ENCODE measurements at places on chromosomes 2 and 18.

DNA sequence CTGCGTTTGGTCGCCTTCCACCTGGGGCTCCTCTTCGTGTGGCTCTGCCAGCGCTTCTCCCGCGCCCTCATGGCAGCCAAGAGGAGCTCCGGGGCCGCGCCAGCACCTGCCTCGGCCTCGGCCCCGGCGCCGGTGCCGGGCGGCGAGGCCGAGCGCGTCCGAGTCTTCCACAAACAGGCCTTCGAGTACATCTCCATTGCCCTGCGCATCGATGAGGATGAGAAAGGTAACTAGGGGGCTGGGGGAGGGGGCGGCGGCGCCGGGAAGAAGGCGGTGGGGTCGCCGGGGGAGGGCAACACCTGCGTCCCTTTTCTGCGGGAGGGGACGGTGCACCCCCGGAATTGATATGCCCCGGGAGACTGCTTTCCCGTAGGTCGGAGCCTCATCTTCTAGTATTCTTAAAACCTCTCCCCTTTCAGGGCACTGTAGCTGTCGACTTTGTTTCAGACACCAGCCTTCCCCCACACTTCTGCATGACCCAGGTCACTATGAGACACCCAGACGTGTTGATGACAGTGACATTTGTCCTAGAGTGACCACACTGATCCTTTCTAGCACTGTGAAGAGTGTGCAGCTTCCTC, 755 bp downstream of the SPAST start:
- peak; percentile 71 for DNase-seq

GRCh38 chr2:158512323-158512722, 55.6 kb downstream of the PKP4 start:
- no peak for DNase-seq

GRCh38 chr2:74764429-74765272, 69.3 kb upstream of the HK2 start:
- peak; percentile 47 for DNase-seq

DNA sequence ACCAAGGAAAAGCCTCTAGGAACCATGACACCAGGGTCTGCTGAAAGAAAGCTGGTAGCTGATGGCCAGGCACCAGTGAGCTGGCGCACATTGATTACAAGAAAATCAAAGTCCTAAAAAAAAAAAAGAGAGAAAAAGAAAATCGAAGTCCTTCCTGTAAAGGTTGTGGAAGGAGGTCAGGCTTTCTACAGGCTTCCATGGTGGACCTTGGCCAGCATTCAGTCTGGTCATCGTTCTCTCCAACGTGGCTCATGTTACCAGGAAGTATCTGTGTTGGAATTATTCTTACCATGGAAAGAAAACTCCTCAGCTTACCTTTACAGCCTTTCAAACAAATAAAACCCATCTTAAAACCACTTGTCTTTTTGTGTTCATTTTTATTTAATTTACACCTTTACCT, 65.6 kb downstream of the CYB5A start:
- DNase-seq, result no peak

GRCh38 chr2:147482916-147483669, 361.7 kb upstream of the ACVR2A start:
- no peak for DNase-seq

DNA sequence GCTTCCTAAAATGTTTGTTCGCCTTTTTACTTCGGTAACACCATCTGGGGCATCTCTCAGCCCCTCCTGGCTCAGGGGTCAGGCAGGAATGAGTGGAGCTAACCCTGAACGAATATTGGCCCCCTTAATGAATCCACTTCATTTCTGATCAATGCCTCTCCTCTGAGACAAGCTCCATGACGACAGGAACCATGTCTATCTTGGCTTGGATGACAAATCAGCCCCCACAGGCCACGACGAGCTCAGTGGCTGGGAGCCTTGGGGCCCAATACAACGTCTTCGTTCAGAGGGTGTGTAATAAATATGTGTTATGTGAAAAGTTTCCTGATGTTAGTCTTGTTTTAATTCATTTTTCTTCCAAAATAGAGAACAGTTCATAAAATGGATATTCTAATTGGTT, 133.0 kb downstream of the COL6A3 start:
- DNase-seq, result no peak

GRCh38 chr2:890214-890613, 60.4 kb upstream of the SNTG2 start:
- no peak for DNase-seq

GRCh38 chr2:174158003-174158402, 90.3 kb downstream of the OLA1 start:
- DNase-seq, result peak; percentile 63

GRCh38 chr2:237968048-237968862, 1.4 kb downstream of the UBE2F start:
- peak; percentile 93 for DNase-seq

DNA sequence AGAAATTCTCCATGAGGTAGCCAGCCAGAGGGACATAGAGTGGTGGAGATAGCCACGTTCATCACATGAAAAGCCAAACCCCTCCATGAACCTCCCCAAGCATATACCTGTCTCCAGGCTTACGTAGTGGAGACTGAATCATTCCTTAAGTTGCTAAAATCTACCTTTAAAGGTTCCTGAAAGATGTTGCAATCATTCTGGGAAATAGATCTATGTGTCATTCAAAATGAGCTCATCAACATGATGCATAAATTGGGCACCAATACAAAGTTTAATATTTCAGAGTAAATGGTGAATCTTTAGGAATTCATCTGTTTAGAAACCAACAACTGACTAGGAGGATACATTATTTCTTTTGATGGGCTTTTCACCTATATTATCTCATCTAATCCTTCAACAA, 362.6 kb upstream of the ID2 start:
- no peak for DNase-seq

- no peak for DNase-seq
These were observed 54.5 kb downstream of the SKA1 start for GRCh38 chr18:50429207-50429948.

- no peak for DNase-seq
These were observed 126.1 kb downstream of the ZNF516 start for GRCh38 chr18:76368976-76369375.

All from inflammatory macrophage (primary cell).